Ureter (tissue), 1 donor: ENCODE measurements at places on chromosomes 2 and 18. TPM values are rescaled to one million over a fixed set of nuclear protein-coding genes. Genes with fewer than 3 reads are reported as not detected.

DNA sequence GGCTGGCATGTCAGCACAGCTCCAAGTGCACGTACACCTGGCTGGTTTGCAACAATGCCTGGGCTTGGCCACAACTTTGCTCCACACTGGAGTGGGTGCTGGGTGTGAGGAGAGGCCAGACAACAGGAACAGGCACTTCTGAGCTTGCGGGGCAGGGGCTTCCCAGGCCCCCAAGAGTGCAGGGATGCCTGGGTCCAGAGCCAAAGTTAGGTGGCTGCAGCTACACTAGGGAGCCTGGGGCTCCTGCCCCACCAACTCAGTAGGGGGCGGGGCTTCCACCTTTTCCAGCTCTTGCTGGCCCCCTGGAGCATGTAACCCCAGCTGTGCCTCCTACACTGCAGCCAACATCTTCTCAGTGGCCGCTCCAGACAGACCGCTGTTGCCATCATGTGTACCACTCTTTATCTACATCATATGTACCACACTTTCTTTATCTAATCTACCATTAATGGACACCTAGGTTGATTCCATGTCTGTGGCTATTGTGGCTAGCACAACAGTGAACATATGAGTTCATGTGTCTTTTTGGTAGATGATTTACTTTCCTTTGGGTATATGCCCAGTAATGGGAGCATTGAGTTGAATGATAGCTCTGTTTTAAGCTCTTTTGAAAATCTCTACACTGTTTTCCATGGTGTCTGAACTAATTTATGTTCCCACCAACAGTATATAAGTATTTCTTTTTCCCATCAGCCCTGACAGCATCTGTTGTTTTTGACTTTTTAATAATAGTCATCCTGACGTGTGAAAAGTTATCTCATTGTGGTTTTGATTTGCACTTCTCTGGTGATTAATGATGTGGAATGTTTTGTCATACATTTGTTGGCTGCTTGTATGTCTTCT lies 87.9 kb downstream of the ZNF804A start:
- no peak for DNase-seq

DNA sequence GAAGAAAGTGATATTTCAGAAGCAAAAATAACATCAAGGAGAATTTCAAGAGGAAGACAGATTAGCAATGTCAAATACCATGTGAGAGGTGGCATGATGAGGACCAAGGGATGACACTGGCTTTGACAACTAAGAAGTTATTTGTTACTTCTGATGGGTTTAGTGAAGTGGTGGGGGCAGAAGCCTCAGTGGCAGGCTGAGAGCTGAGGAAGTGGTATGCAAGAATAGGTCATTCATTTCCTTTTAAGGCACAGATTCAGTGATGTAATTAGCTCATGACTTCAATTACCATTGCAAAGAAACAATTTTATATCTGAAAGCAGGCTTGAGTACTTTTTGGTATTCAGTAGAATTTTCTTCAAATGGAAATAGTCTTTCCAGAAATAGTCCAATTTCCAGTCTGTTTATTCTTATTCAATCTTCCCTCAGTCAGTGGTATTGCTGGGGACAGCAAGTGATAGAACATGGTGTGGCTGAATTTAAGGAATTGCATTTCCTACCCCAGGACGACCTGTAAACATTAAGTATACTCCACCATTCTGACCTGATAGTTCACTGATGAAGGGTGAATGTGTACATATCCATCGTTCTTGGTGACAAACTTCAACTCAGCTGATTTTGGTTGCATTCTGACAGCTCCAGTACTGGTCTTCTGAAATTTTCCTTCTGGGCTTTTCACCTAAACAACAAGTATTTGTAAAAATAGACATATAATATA lies 28.2 kb downstream of the GEMIN6 start:
- DNase-seq: no peak

GRCh38 chr18:57648414-57648813 lies 26.8 kb upstream of the NARS1 start:
- no peak for DNase-seq

GRCh38 chr2:171728989-171729951 lies 42.0 kb downstream of the DYNC1I2 start:
- DNase-seq: no peak

DNA sequence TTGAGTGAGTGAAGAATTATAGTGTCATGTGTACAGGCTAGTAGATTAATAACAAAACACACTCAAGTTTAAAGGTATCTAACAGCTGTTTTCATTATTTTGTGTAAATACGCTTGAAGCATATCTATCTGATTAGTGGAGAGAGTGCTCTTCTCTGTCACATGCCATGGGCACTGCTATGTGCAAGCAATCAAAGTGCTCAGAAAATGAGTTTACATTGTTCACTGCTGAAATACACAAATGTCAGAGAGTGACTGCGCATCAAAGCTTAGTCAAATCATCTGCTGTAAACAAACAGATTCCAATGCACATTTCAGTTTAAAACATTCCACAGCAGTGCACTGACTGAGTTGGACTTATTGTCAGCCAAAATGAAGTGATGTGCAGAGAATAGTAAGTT lies 423.4 kb downstream of the ZEB2 start:
- DNase-seq: no peak

DNA sequence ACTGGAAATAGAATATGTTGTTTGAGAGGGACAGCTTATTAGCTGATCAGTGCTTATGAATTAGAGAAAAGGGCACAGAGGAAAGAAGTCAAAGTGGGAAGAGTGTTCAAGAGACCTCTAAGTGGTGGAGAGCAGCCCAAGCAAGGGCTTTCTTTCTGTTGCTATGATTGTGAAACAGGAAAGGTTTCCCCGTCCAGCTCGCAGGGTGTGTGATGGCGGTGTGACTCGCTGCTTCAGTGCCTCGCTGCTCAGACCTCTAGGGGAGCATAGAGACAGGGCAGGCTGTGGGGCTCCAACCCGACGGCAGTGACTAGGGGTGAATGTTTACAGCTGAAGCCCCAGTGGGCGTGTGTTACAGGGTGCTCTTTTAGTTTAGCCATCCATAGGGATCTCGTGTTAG lies 166.5 kb upstream of the COPS8 start:
- peak; percentile 37 for DNase-seq

- no peak for DNase-seq
Observed at GRCh38 chr2:21404827-21405625, 281.3 kb downstream of the TDRD15 start.

DNA sequence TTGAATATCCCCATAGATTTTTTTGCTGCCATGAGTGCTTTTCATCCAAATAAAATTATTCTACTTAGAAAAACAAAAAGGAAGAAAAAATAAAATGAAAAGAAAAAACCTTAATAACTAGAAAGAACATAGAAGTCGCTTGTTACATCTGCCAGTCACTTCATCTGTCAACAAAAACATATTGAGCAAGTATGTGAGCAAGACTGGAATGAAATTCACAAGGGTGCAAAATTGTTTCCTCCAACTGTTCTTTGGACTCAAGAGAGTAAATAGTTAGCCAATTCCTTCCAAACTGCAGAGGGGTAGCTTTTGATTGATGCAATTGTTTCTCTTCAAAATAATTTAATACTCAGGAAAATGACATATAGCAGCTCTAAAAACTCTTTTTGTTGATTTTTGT lies 336.3 kb upstream of the CDH7 start:
- no peak for DNase-seq

DNA sequence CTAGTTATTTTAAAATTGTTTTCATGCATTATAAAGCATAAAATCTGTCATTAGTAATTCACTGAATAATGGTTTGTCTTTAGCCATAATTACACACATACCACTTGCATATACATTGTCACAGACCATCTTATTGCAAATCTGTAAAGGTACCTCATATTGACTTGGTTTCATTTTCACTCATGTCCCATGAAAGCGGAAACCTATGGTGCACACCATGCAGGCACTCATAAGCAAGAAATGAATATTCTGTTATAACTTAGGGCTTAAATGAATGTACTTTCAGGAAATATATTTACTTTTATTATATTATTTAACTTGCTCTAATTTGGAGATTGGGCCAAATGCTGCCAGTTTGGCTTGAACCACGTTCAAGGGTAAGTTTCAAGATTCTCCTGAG lies 29.2 kb upstream of the STK17B start:
- DNase-seq: no peak

DNAJC27 gene
- 14.6 TPM for total RNA-seq

PRSS56 gene
- not detected for total RNA-seq

IKZF2 gene
- total RNA-seq: 118 TPM

FOXI3 gene
- total RNA-seq: not detected

ALPI gene
- not detected for total RNA-seq

FOXD4L1 gene
- total RNA-seq: 0.39 TPM

INPP1 gene
- 50.7 TPM for total RNA-seq

SKOR2 gene
- total RNA-seq: not detected
